ENCODE measurements at places on chromosomes 2 and 18. TPM values are rescaled to one million over a fixed set of nuclear protein-coding genes. Genes with fewer than 3 reads are reported as not detected.
A peak's percentile ranks its signal among the peaks of the same experiment; 100 is the strongest.

- H3K4me3 ChIP-seq: no peak overlapping the region
- H3K36me3 ChIP-seq: no peaks in the 10 kb centered on the region
- H3K27ac ChIP-seq: no peak overlapping the region
- no peak for DNase-seq
- no peaks in the 10 kb centered on the region for H3K4me1 ChIP-seq
- H3K27me3 ChIP-seq: no peaks in the 10 kb centered on the region
These were observed 678.2 kb upstream of the FSHR start for GRCh38 chr2:49832555-49832954.

Gene DUSP19
- total RNA-seq: 0.93 TPM

- no peak overlapping the region for H3K27ac ChIP-seq
- no peaks in the 10 kb centered on the region for H3K27me3 ChIP-seq
- H3K36me3 ChIP-seq: no peaks in the 10 kb centered on the region
- H3K4me1 ChIP-seq: no peaks in the 10 kb centered on the region
These were observed 356.7 kb downstream of the HRH4 start for GRCh38 chr18:24817150-24817549.

DNA sequence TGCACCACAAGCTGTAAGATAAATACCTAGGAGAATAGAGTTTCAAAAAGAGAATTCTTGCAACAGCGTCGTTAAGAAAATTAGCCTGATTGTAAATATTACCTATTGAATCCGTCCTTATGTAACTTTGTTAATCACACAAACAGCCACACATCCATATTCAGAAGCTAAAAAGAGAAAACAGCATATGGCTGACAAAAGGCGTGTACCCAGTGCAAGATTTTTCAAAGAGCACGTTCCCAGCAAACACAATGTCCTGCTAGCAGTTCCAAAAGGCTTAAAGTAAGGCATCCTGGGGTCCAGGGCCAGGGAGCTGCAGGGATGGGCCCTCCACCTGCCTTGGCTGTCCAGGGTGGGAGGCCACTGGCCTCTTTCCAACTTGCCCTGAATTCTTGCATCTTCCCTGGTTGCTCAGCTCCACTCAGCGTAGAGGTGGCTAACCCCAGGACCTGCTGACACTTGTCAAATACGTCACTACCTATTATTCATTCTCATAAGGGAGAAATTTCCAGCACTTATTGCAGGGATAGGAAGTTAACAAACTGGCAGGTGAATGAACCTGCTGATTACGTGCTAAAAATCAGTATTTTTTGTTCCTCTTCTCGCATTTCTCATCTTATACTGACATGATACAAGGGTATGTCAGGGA is 102.1 kb upstream of the NEDD4L start:
- no peak for DNase-seq
- peaks cover 14% of the 10 kb centered on the region for H3K27me3 ChIP-seq
- H3K27ac ChIP-seq: no peak overlapping the region
- no peak overlapping the region for H3K4me3 ChIP-seq

DNA sequence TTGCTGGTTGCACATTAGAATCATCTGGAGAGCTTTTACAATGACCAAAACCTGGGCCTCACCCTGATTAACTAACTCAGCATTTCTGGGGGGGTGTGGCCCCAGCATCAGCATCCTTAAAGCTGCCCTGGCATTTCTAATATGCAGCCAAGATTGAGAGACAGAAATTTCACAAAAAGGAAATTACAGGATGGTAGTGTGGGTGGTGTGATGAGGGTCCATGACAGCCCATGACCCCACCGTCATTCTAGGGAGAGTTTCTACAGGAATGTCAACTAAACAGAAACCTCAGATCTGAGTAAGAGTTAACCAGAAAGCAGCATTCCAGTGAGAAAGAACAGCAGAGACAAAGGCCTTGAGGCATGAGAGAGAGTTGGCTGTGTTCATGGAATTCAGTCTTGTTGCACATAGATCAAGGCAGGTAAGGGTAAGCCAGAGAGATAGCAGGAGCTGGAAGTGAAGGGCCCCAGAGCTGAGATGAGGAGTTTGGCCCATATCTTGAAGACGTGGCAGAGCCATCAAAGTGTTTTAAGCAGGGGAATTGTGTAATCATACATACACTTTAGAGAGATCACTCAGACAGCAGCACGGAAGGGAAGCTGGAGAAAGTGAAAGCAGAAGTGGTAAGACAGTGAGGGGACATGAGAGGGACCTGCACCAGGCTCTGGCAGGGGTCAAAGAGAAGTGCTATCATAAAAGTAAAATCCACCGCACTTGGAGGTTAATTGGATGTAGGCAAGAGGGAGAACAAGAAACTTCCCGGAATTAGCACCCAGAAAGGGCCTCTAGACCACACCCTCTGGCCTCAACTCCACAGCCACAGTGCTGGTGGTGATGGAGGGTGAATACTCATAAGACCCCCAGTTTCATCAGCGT is 7.8 kb upstream of the TRABD2A start:
- H3K27ac ChIP-seq: peak overlapping the region; percentile 94
- H3K27me3 ChIP-seq: no peaks in the 10 kb centered on the region

Gene SKA1
- 45.6 TPM for total RNA-seq

DNA sequence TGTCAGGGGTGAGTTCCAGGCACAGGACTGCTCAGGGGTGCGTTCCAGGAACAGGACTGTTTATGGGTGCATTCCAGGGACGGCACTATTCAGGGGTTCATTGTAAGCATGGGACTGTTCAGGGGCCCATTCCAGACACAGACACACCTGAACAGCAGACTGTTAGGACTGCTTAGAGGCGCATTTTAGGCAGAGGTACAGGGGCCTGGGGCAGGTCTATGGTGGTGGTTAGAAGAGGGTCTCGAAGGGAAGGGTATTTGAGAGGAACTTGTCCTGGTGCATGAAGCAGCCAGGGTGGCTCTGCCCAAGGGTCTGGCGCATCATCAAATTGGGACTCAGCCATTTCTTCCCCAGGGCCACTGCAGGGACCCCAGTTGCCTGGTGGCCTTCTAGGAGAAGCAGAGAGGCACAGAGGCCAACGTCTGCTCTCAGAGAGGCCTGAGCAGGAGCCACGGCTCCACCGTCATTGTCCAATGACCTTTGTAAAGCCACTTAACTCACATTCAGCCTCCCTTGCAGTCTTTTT is 14.8 kb upstream of the MLPH start:
- no peak overlapping the region for H3K27ac ChIP-seq
- peaks cover 16% of the 10 kb centered on the region for H3K27me3 ChIP-seq
- H3K4me1 ChIP-seq: peaks cover 6% of the 10 kb centered on the region
- DNase-seq: no peak
- H3K4me3 ChIP-seq: no peak overlapping the region
- no peaks in the 10 kb centered on the region for H3K36me3 ChIP-seq

DNA sequence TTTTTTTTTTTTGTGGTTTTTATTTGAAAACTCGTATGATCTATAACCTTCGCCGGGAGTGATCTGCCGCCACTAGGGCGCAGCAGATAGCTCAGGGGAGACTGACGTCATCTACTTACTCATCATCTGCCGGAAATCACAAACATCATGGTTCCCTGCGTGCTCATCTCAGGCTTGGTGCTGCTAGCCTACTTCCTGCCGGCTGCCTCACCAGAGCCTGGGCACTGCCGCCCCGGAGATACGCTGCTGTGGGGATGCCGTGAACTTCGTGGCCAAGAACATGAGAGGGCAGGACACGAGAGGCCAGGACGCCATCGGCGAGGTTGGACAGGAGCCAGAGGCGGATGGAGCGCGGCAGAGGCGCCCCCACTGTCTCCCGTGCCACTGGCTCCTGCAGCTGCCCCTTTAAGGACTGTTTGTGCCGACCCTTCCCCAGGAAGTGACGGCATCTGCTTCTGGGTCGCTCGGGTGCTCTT is 68.8 kb downstream of the DOK6 start:
- H3K4me3 ChIP-seq: no peak overlapping the region
- no peaks in the 10 kb centered on the region for H3K36me3 ChIP-seq
- H3K27me3 ChIP-seq: no peaks in the 10 kb centered on the region

- no peaks in the 10 kb centered on the region for H3K27me3 ChIP-seq
- no peaks in the 10 kb centered on the region for H3K4me1 ChIP-seq
These were observed 253.9 kb upstream of the VWC2L start for GRCh38 chr2:214156971-214157370.

Gene COLEC12
- total RNA-seq: not detected

Gene GEN1
- 38.6 TPM for total RNA-seq

Gene TNFRSF11A
- total RNA-seq: 26.0 TPM
